Endothelial cell of umbilical vein (primary cell): ENCODE measurements at places on chromosomes 6 and 20. TPM values are rescaled to one million over a fixed set of nuclear protein-coding genes. Genes with fewer than 3 reads are reported as not detected.

DNA sequence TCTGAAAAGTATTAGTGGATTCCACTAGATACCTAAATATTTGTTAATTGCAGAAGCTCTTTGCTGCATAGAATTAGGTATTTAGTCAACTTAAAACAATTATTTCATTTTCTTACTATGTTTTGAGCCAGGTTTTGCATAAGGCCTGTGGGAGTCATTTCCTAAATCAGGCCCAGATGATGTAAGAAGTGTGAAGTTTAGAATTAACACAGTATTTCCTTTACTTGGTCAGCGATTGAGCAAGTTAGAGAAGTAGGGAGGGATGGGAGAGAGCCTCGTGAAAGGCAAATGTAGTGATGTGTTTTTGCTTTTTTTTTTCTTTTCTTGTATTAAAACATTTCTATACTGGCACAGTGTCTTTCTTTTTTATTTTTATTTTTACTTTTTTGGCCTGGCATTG lies 711.1 kb downstream of the HDGFL1 start:
- no peak for DNase-seq

- no peak for DNase-seq
Observed at GRCh38 chr20:59157961-59158541, 5.6 kb upstream of the ZNF831 start.

DNA sequence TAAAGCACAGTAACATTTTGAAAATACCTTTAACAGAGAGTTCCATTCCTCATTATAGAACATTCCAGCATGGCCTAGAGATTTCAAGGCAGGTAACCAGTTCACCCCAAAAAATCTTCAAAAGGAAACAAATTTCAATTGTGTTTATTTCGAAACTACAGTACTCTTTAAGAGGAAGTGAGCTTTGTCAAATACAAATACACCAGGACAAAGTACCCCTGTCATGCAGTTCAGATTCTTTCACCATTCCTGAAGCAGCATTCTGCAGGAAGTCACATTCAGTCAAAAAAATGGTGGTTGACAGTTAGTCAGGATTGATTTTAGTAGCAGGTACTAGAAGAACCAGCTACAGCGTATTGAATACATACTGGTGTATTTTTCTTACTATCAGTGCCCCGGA lies 89.6 kb upstream of the RIN2 start:
- no peak for DNase-seq

- DNase-seq, result no peak
Observed at GRCh38 chr6:25056130-25056529, 120.4 kb upstream of the RIPOR2 start.

NRN1 gene
- 10.9 and 12.8 TPM in 2 replicates for polyA plus RNA-seq

NUP43 gene
- polyA plus RNA-seq, result 12.3 and 14.9 TPM in 2 replicates

SLC17A3 gene
- not detected in 2 replicates for polyA plus RNA-seq

GUCA1A gene
- polyA plus RNA-seq, result 0.04 and 0.21 TPM in 2 replicates

SLC16A10 gene
- polyA plus RNA-seq, result 0.18 TPM in 1 of 2 replicates, not detected in the other
